ENCODE measurements at places on chromosomes 7 and 10.
A peak's percentile ranks its signal among the peaks of the same experiment; 100 is the strongest.

- DNase-seq: no peak
These were observed 127.3 kb downstream of the NOC3L start for GRCh38 chr10:94235461-94235860.

- no peak for DNase-seq
These were observed 163.3 kb downstream of the IPMK start for GRCh38 chr10:58104351-58104751.

- no peak for DNase-seq
These were observed 81.5 kb upstream of the HPS1 start for GRCh38 chr10:98528166-98528804.

- no peak for DNase-seq
These were observed 143.7 kb downstream of the VIPR2 start for GRCh38 chr7:159000859-159001435.

DNA sequence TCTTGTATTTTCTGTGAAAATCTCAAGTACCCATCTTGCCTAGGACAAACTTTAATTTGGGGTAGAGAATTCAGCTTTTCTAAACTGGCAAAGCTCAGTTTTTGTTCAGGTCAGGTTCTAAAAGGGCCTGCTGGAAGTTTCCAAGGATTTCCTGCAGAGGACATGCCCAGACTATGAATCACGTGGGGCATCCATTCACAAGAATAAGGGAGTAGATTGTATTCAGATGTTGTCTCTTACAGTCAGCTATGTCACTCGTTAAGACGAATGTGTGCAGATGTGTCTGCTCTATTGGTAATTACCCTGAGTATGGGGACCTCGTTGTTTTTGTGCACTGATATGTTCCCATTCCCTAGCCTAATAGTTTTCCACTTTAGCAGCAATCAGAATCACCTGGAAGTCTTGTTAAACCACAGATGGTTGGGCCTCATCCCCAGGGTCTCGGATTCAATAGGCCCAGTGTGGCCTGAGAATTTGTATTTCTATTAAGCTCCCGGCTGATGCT, 81.0 kb upstream of the ITPRID1 start:
- DNase-seq: no peak

DNA sequence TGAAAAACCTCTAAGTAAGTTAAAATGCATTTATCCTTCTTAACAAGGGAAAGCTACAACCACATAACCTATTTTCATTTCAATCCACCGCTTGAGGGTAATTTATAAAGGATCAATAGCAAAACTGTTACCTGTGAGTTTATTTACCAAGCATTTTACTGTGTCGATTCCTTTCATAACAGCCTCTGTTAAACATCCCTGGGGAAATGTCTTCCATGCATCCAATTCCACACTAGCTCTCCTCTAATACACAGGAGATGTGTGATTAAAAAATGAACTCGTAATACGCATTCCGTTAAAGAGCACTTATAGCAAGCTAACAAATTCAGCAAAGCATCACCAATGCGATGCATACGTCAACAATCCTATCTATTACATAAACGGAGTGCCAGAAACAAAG, 185.7 kb downstream of the SFMBT2 start:
- no peak for DNase-seq

DNA sequence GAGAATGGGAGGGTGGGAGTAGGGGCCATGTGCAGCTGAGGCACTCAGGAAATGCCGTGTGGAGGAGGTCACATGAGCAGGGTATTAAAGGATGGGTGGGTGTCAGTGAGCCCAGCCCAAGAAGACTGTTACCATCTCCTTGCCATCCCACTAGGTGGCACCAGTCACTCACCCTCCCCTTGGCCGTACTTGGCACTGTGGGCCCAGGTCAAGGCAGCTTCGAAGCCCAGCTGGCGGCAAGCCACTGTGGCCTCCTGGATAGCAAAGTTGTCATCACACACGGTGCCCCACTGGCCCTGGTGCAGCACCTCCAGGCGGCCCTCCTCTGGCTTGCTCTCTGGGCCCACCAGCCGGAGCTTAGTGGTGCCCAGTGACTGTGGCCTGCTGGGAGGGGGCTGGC, 5.4 kb downstream of the LOXL4 start:
- no peak for DNase-seq

GRCh38 chr10:71857934-71858890, 7.2 kb upstream of the PSAP start:
- no peak for DNase-seq

DNA sequence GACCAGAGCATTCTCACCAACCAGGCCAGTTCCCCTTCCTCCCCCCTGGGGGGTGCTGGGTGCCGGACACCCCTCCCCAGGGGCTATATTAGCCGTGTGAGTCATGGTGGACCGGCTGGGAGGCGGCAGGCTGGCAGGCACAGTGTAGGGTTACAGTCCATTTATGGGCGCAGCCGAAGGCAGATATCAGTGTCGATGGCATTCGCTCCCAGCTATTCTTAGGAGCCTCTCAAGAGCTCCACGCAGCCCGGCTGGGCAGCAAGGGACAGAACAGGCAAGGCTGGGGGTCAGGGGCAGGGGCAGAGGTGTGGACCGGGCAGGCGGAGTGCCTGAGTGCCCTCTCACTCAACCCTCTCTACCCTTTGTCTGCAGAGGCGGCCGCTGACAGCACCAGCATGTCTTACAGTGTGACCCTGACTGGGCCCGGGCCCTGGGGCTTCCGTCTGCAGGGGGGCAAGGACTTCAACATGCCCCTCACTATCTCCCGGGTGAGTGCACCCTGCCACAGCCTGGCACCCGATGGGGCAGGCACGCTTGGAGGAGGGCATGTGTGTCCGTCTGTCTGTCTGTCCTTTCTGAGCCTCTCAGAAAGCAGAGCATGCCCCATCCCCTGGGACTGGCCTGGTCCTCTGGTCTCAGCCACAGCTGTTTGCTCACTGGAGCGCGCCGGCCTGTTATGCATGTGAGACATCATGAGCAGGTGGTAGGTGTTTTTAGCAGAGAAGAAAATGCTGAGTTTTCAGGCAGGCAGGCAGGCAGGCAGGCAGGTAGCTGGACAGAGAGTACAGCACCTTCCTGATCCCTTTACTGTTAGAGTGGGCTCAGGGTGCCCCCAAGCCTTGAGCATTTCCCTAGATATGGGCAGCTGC, at the start of gene LDB3:
Gene LDB3 (plus strand): TSS at position 215 of the 869 bp plus-strand sequence. CDS start 181 bp downstream, at position 396.
- no peak for DNase-seq

DNA sequence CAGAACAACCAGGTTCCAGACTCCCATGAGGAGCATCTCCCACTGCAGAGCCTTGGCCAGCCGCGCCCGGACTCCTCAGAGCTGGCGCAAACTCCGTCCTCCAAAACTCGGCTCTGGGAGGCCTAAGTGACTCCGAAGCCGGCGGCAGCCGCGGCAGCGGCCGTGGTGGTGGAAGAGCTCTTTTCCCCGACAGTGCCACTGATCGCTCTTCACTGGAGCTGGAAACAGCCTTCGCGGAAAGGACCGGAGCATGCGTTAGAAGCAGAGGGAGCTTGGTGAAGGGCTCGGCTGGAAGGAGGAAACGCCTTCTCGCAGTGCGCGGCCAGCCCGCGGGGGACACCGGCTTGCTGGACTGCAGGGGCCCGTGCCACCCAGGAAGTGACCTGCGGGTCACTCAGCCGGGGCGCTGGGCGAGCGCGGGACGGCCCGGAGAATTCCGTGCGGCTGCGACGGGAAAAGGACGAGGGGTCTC, 5.0 kb upstream of the HOXA13 start:
- DNase-seq: no peak

DNA sequence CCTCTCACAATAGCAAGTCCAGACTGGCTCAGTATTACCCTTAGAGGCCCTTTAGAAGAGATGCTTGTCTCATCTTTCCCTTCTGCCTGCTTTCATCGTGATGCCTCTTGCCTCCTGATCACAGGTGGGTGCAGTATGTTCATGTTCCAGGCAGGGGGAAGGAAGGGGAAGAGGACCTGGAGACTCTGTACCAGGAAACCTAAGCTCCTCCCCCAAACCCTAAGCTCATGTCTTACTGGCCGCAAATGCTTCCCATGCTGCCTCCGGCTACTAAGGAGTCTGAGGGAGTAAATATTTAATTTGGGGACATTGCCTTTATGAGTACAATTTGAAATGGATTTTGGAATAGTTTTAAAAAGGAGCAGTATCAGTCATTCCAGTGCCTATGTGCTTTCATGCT, 192.6 kb downstream of the CDCA7L start:
- no peak for DNase-seq

- DNase-seq: no peak
These were observed 114.2 kb downstream of the SMURF1 start for GRCh38 chr7:99029466-99030435.

GRCh38 chr7:55593172-55593514, 20.8 kb upstream of the VOPP1 start:
- DNase-seq: no peak

- no peak for DNase-seq
These were observed 491.7 kb downstream of the ARL4A start for GRCh38 chr7:13179011-13179582.

GRCh38 chr10:127159648-127160245, 36.6 kb downstream of the INSYN2A start:
- DNase-seq: no peak

GRCh38 chr7:133022661-133023060, 59.2 kb downstream of the CHCHD3 start:
- no peak for DNase-seq

GRCh38 chr7:115097175-115097671, 175.3 kb downstream of the MDFIC start:
- no peak for DNase-seq

GRCh38 chr10:28302638-28303488, at the start of gene MPP7:
MPP7 (minus strand) TSS chr10:28303064; CDS start chr10:28238604, 64,460 bp downstream.
- peak; percentile 94 for DNase-seq

DNA sequence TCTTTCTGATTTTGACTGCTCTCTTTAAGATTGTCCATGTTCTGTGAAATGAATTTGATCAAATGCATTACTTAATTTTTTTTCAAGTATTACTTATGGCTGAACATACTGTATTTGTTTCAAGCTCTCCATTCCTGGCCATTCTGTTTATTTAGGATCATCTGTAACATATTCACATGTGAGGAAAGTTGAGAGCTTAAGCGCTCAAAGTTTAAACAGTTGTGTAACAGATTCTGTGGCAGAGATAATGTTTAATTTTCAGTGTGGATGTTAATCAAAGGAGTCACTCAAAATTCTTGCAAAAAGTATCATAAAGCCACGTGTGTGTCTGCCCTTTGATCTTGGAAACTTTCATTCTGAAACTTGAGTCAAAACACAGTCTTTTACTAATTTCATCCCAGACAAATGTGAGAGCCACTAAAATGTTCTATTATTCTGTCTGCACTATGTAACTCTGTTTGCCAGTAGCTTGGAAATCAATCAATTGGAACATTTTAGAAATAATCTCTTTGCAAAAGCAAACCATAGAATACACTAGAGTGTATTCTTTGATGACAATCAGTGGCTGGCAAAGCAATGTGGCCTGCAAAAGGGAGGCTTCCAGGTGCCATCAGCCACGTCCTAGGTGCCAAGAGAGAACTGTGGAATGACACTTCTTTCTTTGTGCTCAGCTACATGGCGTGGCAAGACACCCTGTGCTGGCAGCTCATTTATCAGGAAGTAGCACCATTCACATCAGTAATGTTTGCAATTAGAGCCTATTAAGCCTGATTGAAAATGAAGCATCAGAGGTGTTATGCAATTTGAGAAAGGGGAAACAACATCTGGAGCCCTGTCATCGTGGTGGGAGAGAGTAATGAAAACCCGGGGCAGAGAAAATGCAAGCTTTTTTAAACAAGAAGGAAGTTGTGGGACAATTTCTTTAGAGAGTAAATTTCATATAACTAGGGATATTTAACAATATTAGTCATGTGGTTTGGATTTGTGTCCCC, 40.9 kb downstream of the ARL5B start:
- DNase-seq: no peak

DNA sequence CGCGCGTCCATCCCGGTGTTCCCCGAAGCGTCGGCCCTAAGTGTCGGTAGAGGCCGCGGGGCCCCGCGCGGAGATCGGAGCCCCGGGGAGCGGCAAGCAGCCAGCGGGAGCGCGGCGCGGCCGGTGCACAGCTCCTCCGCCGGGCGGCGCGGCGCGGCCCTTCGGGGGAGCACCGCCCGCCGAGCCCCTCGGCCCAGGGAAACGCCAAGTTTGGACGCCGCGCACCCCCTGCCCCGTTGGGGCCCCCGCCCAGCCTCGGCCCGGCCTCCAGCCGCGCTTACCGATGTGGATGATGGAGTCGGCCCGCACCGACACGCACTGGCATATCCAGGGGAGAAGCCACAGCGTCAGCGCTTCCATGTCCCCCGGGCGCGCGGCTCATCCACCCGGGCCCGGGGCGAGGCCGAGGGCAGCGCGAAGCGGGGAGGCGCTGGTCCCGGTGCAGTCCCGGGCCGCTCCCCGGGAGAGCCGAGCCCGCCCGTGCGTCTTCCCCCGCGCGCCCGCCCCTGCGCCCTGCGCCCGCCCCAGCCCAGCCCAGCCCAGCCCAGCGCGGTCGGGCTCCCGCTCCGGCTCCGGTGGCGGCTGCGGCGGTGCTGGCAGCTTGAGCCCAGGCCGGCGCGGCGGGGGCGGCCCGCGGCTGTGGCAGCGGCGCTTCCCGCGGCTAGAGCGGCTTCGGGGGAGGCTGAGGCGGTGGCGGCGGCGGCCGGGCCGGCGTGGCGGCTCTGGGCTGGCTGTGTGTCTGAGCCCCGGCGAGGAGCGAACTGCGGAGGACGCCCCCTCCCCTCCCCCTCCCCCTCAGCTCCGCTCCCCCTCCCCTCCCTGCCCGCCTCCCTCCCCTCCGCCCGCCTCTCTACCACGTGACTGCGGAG, at the start of gene GRID1:
Gene GRID1 (minus strand): TSS at position 763 of the 869 bp plus-strand sequence.
- DNase-seq: no peak

DNA sequence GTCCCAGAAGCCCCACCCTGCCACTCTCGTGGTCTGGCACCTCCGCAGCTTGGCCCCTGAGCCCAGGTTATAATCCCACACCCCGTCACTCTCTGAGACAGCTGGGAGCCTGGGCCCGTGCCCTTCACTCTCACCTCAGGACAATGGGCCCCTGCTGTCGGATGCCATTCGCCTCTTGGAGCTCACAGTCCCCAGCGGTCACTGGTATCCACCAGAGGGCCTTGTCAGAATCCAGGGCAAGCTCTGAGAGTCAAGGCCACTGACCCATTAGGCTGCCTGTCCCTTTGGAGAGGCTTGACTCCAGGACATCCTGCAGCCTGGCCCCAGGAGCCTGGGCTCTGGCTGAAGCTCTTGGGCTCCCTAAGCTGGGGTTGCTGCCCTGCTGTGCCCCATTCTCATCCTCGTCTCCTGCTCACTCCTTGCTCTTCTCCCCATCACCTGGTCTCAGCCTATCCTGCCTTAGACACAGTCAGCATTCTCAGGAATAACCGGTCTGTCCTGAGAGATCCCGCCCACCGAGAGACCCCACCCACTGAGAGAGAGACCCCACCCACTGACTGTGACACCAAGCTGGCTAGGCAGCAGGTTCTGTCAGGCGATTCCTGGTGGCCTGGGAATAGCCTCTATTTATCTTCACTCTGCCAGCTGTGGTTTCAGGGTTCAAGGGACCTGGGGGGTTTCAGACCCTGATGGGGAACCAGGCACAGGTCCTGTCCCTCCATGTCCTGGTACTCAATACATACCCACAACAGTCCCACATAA, 27.7 kb downstream of the CPXM2 start:
- DNase-seq: no peak

DNA sequence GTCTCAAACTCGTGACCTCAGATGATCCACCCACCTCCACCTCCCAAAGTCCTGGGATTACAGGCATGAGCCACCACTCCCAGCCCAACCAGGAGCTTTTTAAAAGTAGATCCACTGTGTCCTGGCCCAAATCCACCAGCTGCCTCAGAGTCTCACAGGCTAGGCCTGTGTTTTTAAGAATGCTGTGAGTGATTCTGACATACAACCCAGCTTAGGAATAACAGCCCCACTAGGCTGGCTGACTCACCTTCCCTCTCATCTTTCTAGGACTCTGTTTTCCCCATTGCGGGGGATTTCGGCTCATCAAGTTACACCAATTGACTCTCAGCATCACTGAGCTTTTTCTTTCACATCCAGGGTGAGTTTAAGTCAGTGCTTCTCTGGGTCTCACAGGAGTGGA, 207.6 kb downstream of the SKIDA1 start:
- DNase-seq: no peak

GRCh38 chr10:130425169-130425568, 289.0 kb downstream of the GLRX3 start:
- DNase-seq: no peak

Measured in activated T-cell treated with anti-CD3 and anti-CD28 coated beads, Interleukin-2, amount 50 U/mL, for 4 hours (primary cell).